ENCODE measurements at places on chromosomes 1 and 21.

DNA sequence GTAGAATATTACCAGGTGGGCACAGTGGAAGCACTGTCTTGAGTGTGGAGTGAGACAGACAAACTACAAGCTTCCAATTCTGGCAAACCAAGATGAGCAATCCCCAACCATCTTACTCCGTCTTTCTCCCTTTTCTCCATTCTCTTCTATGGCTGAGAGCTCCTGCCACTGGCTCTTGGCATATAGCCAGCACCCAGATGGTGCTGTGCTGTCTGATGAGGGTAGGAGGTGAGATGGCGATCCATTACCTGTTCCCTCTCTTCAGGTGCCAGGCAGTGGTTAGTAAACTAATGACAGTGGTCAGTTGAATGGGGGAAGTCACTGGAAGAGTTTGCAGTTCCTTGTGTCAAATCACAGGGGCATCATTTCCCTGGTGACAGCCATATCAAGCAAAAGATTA is 108.4 kb downstream of the FNBP1L start:
- DNase-seq = no peak

DNA sequence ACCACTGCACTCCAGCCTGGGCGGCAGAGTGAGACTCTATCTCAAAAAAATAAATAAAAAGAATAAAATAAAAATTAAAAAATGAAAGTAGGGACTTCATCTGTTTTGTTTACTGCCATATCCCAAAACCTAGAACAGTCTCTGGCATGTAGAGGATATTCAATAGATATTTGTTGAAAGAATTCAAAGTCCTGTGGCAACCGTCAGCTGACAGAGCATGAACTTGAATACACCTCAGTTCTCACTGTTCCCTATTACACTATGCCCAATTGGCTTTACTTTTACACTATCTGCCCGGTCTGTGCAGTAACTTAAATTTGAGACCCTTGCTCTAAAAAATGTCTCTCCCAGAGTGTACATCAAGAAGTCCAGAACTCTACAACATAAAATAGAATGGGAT is 46.2 kb downstream of the PRDX6 start:
- DNase-seq = no peak

- DNase-seq = no peak
These were observed 131.0 kb downstream of the TGFBR3 start for GRCh38 chr1:91754816-91755580.

DNA sequence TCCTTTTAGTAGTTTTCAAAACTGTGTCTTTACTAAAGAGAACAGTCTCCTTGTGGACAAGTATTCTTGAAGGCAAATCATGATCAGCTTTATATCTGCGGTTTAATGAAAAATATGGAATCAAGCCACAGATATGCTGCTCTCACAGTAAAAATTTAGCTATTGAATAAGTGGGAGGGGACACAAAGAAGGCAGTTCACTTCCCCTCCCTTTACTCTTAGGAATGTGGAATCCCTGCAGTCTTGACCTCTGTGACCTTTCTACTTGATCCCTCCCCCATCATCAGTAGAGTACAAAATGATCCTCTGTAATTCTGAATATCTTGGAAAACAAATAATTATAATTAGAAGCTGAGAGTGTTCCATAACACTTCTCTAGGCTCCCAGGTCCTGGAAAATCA is 136.7 kb upstream of the HOOK1 start:
- no peak for DNase-seq

DNA sequence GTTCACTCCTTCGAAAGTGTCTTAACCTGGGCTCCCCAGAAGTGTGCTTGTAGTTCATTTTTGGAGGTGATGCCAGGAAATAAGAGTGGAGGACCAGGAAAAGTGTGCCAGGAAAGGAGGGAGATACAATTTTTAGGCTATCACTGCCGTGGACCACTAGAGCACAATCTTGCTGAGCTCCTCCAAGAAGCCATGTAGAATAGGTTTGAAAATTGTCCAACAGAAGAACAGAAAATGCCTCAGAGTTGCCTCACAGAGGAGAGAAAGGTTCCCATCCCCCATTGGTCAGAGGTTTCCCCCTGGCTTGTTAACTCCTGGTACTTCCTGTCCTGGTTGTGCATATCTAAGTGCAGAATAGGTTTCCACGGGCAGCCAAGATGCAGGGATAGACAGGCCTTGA is 41.6 kb downstream of the CATSPERE start:
- DNase-seq = no peak

GRCh38 chr1:41622402-41622801 is 137.9 kb upstream of the EDN2 start:
- no peak for DNase-seq

DNA sequence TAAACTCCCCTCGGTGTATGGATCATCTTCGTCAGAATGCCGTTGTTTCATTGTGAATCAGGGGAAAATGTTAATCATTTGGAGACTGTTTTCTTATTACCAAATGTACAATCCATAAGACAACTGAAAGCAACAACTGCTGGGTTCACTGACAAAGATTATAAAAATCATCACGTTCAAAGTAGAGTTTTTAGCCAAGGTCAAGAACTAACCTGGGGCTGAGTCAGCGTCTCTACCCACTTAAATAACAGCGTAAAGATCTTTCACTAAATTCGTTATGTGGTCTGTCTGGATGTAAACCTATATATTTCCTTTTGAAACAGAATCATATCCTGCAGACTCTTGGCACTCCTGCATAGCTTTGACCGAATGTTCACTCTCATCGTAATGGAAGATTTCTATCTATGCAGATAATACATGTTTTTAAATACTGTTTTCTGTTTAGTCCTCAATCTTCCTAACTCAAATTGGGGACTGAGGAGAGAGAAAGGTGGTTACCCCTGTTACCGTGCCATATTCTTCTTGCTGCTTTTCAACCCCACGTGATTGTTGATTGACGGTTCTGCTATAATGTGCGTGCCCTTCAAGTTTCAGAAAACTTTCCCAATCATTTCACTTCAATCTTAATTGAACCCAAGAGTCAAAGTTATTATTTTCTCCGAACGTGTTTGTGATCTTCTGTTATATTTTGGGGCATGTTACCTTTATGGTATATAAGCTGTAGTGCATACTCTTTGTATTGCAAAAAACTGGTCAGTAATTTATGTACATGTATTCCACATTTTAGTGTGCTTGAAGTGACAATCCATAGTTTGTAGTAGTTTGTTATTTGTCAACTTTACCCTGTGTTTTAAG is 15.6 kb upstream of the NCMAP start:
- no peak for DNase-seq

DNA sequence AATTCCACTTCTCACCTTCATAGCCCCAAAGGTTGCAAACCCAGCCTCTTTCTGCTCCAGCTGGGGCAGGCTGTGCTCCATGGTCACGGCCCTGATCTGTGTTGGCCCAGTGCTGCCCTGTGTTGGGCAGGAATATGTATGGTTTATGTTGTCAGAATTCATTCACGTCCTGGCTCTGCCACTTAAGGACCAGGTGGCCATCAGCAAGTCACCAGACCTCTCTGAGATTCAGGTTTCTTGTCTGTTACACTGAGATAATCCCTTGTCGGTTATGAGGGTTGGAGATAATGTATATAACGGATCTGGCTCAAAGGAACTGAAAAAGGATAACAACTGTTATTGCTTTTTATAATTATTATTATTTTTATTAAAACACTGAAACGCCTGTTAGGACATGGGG is 39.1 kb upstream of the SELENON start:
- no peak for DNase-seq

DNA sequence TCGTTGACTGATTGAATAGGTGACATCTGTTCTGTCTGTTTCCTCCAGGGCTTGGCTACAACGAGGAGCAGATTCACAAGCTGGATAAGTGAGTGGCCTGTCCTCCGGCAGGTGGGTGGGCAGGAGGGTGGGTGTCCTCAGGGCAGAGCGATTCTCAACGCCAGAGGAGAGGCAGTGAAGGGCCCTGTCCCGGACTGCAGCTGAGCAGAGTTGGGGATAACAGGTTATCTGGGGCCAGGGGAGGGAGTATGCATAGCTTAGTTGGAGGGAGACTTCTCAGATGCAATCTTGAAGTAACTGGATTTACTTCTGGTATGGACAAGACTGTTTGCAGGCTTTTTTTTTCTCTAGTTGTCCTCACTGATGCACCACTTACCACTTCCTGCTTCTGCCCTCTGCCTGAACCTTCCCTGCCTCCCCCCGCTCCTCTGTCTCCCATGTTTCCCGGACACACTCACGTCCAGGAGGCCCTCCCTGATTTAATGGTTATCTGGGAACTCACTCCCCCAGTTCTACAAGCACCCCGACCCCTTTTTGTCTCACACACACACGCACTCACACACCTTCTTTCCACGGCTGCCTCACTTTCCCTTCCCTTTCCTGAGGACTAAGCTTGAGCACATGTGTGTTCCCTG is 16.4 kb upstream of the RASSF5 start:
- DNase-seq = no peak

- no peak for DNase-seq
These were observed 122.8 kb upstream of the USP24 start for GRCh38 chr1:55337801-55338447.

- DNase-seq = no peak
These were observed 22.4 kb downstream of the CNIH4 start for GRCh38 chr1:224378855-224379631.

- DNase-seq = no peak
These were observed 249.2 kb upstream of the TPTE start for GRCh38 chr21:10272216-10272615.
